Activated naive CD8-positive, alpha-beta T cell treated with anti-CD3 and anti-CD28 coated beads, Interleukin-2, amount 50 U/mL, for 24 hours (primary cell): ENCODE measurements at places on chromosomes 4 and X.
A peak's percentile ranks its signal among the peaks of the same experiment; 100 is the strongest.

DNA sequence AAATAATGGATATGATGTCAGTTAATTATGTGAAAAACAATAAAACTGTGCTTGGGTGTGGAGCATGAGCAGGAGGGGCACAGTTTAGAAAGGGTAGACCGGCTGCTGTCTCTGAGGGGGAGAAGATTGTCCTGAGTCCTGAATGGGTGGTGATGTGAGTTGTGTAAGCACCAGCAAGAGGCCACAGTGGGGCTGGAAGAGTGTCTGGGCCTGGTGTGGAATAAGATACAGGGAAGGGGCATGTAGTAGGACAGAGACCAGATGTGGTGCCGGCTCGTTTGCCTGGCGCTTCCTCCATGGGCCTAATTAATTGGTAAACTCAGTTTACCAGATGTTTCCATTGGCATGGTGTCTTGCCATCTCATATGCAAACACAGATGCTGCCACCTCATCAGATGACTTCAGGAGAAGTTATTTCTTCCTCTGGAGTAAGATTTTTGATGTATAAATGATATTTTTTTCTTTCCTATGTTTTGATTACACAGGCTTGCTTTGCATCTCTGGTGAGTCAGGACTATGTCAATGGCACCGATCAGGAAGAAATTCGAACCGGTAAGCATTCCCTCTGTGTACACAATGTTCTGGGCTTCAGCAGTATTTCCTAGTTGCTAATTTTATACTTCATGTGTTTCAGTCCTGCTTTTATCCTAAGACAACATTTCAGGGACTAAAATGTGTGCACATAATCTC lies 5.1 kb downstream of the MED28 start:
- DNase-seq: no peak
- peaks cover 53% of the 10 kb centered on the region for H3K4me1 ChIP-seq
- H3K4me3 ChIP-seq: no peak overlapping the region

GRCh38 chr4:152763796-152764195 lies 15.7 kb downstream of the TIGD4 start:
- no peak for DNase-seq
- H3K4me3 ChIP-seq: no peak overlapping the region
- H3K27ac ChIP-seq: no peak overlapping the region
- no peaks in the 10 kb centered on the region for H3K36me3 ChIP-seq
- H3K4me1 ChIP-seq: no peaks in the 10 kb centered on the region

DNA sequence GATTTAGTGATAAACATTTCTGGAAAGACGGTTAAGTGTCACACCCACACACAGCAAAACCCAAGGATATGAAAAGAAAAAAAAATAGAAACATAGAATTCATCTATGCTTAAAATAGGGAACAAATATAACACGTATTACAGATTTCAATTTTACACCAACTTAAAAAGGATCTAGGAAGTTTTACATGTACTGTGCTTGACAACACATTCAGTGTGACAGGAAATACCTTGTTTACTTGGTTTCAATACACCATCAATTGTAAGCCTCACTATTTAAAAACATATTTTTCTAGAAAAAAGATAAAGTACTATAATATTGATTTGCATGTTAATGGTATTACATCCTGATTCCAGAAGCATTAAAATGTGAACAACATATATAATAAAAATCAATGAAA lies 77.0 kb upstream of the SPRY1 start:
- no peak overlapping the region for H3K4me3 ChIP-seq
- peaks cover 22% of the 10 kb centered on the region for H3K36me3 ChIP-seq
- no peak overlapping the region for H3K27ac ChIP-seq
- no peaks in the 10 kb centered on the region for H3K27me3 ChIP-seq
- no peak for DNase-seq

GRCh38 chrX:51889851-51890250 lies 3.6 kb upstream of the MAGED1 start:
- peaks cover 20% of the 10 kb centered on the region for H3K4me1 ChIP-seq
- no peak overlapping the region for H3K4me3 ChIP-seq
- no peak for DNase-seq
- H3K27ac ChIP-seq: no peak overlapping the region
- no peaks in the 10 kb centered on the region for H3K27me3 ChIP-seq

GRCh38 chr4:22674700-22675099 lies 18.0 kb upstream of the GBA3 start:
- H3K36me3 ChIP-seq: no peaks in the 10 kb centered on the region
- H3K4me1 ChIP-seq: peaks cover 46% of the 10 kb centered on the region
- no peak for DNase-seq

GRCh38 chr4:119632216-119632615 lies 3.6 kb upstream of the PDE5A start:
- no peak overlapping the region for H3K27ac ChIP-seq
- no peaks in the 10 kb centered on the region for H3K36me3 ChIP-seq
- H3K27me3 ChIP-seq: peaks cover 32% of the 10 kb centered on the region
- no peak overlapping the region for H3K4me3 ChIP-seq
- no peak for DNase-seq
- peaks cover 10% of the 10 kb centered on the region for H3K4me1 ChIP-seq

DNA sequence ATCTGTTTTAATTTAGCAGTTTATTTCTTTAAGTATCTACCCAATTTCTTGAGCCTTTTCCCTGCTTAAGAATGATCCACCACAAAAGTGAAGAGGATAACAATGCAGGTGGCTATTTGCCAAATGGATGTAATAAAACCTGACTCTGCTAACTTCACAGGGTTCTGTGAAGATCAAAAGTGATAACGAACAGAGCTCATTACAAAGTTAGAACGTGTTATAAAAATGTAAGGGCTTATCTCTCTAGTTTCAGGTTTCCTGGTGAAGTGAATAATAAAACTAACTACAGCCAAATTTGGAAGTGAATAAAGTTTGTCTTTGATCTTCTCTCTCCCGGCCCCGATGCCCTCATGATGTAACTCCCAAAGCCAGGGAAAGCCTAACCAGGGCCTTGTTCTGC lies 497.9 kb downstream of the SMARCA1 start:
- H3K36me3 ChIP-seq: no peaks in the 10 kb centered on the region
- H3K4me3 ChIP-seq: no peak overlapping the region
- H3K4me1 ChIP-seq: no peaks in the 10 kb centered on the region
- H3K27me3 ChIP-seq: no peaks in the 10 kb centered on the region
- DNase-seq: no peak

DNA sequence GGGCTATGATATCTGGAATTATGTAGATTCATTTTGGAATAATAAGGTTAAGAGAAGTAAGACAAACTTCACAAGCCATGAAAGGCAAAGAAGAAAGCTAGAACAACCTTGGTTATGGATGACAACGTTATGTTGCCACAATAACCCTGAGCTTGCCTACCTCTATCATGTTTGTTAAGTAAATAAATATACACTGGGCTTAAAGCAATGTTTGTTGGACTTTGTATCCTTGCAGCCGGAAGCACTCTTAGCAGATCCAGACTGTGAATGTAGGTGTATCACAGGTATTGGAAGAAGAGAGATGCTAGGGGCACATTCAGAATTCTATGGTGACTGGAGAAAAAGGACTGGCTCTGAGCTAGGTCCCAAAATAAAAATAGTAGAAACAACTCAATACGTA lies 214.4 kb downstream of the HS3ST1 start:
- no peaks in the 10 kb centered on the region for H3K27me3 ChIP-seq
- H3K4me3 ChIP-seq: no peak overlapping the region
- no peaks in the 10 kb centered on the region for H3K36me3 ChIP-seq
- no peak overlapping the region for H3K27ac ChIP-seq

DNA sequence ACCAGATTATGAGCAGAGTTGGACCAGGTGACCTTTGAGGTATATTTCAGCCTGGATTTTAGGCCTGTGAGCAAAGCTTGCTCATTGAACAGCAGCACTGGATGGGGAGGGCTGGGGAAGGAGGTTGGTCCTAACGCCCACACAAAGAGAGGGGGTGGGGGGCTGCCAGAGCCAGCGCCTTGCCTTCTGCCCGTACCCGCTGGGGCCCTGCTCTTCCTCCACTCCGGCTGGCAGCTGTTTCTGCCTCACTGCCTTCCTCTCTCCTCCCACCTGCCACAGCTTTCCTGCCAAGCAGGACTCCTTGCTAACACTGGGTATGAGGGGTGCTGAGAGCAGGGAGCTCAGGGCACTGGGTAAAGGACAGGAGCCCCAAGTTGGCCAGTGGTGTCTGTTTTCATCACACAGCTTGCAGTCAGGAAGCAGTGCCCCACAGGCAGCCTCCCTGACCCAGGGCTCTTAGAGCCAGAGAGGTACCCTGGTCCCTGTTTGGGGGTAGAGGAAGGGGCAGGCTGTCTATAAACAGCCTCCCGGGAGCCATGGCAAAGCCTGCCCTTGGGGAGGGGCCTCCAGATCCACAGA lies 6.1 kb downstream of the NALF2 start:
- no peaks in the 10 kb centered on the region for H3K36me3 ChIP-seq
- H3K4me1 ChIP-seq: peaks cover 2% of the 10 kb centered on the region
- H3K4me3 ChIP-seq: no peak overlapping the region
- no peak overlapping the region for H3K27ac ChIP-seq
- peaks cover 18% of the 10 kb centered on the region for H3K27me3 ChIP-seq

- H3K4me1 ChIP-seq: no peaks in the 10 kb centered on the region
- no peak for DNase-seq
- H3K36me3 ChIP-seq: no peaks in the 10 kb centered on the region
- H3K27me3 ChIP-seq: no peaks in the 10 kb centered on the region
These were observed 1389.9 kb downstream of the ARAP2 start for GRCh38 chr4:34854451-34854850.

GRCh38 chr4:87026800-87027495 lies 92.1 kb downstream of the AFF1 start:
- no peak for DNase-seq
- H3K36me3 ChIP-seq: peaks cover 3% of the 10 kb centered on the region
- no peak overlapping the region for H3K4me3 ChIP-seq
- peak overlapping the region; percentile 42 for H3K27ac ChIP-seq
- peaks cover 46% of the 10 kb centered on the region for H3K4me1 ChIP-seq
- H3K27me3 ChIP-seq: no peaks in the 10 kb centered on the region

- H3K4me3 ChIP-seq: peak overlapping the region; percentile 87
- H3K4me1 ChIP-seq: peaks cover 15% of the 10 kb centered on the region
- no peaks in the 10 kb centered on the region for H3K36me3 ChIP-seq
- DNase-seq: peak; percentile 66
These were observed 34.0 kb upstream of the GRPEL1 start for GRCh38 chr4:7101692-7102515.

- H3K36me3 ChIP-seq: no peaks in the 10 kb centered on the region
- DNase-seq: peak; percentile 69
- H3K4me1 ChIP-seq: peaks cover 13% of the 10 kb centered on the region
- peaks cover 2% of the 10 kb centered on the region for H3K27me3 ChIP-seq
- peak overlapping the region; percentile 52 for H3K4me3 ChIP-seq
- H3K27ac ChIP-seq: peak overlapping the region; percentile 15
These were observed 29.3 kb upstream of the BOD1L1 start for GRCh38 chr4:13656569-13657405.

GRCh38 chrX:24259544-24260240 lies 54.2 kb downstream of the SUPT20HL2 start:
- H3K36me3 ChIP-seq: no peaks in the 10 kb centered on the region
- H3K27me3 ChIP-seq: peaks cover 2% of the 10 kb centered on the region
- H3K4me1 ChIP-seq: peaks cover 20% of the 10 kb centered on the region
- DNase-seq: no peak

GRCh38 chr4:34950926-34951325 lies 1293.4 kb downstream of the ARAP2 start:
- DNase-seq: no peak
- no peak overlapping the region for H3K4me3 ChIP-seq
- H3K27ac ChIP-seq: no peak overlapping the region
